ENCODE measurements at places on chromosomes 4 and X.

- DNase-seq = no peak
These were observed 234.8 kb downstream of the COL25A1 start for GRCh38 chr4:109067508-109068235.

- DNase-seq = no peak
These were observed 163.0 kb downstream of the FAM13A start for GRCh38 chr4:88893961-88894360.

DNA sequence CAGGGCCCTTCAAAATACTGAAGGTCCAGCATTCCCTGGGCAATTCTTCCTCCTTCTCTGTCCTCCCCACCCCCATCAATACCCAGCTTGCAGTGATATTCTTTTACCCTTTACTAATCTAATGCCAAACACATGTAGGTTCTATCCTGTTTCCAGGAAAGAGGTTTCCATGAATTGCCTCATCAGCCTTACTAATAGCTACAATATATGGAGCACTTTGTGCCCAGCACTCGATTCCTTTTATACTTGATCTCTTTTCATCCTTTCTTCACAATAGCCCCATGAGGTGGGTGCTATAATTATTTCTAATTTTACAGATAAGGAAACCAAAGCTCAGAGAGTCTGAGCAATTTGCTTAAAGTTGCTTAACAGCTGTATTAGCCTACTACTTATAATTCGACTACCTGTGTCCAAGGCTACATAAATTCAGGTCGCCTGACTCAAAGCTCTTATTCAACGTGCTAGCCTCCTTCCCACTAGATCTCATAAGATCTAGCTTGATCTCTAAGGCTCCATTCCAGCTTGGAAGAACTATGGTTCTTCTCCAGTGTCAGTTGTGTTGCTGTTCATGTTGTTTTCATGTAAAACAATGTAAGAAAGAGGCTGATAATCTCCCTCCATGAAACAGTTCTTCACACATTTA, 229.6 kb upstream of the PGRMC2 start:
- DNase-seq = no peak

DNA sequence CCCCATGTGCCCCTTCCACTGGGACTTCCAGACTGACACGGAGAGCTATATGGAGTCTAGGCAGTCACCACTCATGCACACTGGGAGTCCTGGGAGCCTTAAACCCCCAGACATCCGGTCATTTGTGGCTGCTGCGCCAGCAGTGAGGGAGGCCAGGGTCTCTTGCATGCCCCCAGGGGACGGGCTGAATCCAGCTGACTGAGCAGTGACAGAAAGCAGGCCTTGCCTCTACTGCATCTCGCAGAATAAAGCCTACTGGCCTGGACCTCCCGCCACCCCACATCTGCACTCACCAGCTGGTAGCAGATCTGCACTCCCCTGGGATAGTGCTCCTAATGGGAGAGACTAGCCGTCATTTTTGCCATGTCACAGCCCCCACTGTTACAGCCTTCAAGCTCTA, 1234.2 kb downstream of the FAM133A start:
- DNase-seq = no peak

DNA sequence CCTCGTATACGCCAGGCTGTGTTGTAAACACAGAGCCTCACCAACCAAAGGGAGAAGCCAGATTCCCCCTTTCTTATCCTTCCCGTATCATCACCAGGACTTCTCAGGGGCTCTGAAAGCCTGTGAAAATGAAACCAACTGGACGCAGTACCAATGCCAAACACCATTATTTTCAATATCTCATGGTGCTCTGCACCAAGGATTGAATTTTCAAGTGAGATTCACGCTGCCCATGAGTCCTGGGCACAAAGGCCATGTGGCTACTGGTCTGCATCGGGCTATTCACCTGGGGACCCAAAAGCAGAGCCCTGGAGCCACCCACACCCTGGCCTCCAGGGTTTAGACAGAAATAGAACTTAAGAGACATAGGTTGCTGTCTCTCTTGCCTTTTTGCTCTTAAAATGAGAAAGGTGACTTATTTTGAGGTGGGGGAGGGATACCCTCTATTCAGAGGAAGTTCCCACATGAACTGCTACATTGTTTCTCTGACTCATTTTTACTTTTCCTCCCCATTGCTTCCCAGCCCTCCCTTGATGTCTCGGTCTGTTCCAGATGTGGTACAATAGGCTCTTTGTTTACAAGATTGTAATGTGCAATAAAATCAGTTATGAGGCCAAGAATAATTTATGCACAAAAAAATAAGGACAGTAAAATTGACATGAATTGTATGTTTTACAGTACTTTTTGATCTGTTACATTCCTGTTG, 55.4 kb downstream of the MAML3 start:
- DNase-seq = no peak

DNA sequence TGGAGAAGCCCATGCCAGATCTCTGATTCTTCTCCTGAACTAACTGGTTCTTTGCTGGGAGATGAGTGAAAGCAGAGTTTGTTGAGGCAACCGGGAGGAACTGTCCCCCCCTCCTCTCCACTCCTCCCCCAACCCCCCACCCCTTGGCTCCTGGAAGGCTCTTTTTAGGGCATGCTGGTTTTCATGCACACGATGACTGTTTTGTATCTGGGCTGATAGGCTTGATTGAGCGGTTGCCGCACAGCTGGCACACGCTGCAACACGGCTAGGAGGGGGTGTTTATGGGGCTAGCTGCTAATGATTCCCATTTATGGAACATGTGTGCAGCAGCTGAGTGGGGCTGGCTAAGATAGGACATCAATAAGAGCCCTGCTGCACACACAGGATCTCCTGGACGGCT, 137.2 kb downstream of the SMIM20 start:
- no peak for DNase-seq

DNA sequence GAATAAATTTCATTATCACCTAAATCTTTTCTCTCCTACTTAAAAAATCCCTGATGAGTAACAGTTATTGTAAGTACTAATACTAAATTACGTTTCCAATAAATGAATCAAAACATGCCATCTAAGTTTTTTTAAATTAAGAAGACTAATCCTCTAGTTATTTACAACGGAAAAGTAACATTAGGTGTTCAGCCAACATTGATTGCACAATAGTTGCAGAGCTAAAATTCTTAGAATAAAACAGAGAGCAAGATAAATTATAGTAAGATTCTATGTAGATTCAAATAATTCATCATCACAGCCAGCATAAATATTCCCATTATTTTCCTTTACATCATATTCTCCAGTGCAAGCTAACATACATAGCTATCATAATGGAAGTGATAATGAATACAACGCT, 139.2 kb downstream of the HDX start:
- no peak for DNase-seq

DNA sequence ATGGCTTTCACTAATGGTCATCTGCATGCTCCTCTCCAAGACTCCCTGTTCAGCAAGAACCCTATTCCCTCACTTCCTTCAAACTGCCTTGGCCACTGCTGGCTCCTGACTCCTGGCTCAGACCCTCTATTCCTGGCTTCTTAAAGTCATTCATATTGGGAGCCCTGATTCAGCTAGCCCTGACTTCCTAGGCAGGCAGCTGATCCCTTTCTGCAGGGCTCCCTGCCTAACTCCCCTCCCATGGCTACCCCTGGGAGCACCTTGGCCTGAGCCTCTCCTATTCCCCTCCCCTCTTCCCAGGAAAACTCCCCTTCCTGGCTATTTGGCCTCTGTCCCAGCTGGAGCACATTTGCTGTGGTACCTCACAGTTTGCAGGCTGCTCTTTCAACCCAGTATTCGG, 154.9 kb upstream of the PJA1 start:
- DNase-seq = no peak

DNA sequence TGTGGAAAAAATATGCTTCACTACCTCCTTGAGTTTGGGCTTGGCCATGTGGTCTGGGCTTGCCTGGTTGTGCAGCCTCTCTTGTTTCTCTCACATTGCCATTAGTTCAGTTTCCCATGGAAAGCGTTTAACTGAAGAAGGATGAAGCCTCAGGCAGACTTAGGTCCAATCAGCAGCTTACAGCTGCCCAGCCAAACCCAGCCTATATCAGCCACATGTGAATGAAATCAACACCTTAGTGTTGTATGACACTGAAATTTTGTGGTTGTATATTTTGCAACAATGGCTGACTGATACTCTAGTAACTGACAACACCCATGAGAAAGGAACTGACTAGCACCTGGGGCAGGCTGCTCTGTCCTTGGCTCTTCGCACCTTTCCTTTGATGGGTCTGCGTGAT, 81.2 kb downstream of the KLF8 start:
- no peak for DNase-seq

GRCh38 chr4:180669680-180670079, 1573.5 kb upstream of the TENM3 start:
- DNase-seq = no peak

- DNase-seq = no peak
These were observed 1.2 kb downstream of the AKAP17A start for GRCh38 chrX:1592470-1593142.

- DNase-seq = no peak
These were observed 570.4 kb upstream of the DIPK2B start for GRCh38 chrX:45771114-45771513.

GRCh38 chr4:43718369-43718768, 730.2 kb downstream of the KCTD8 start:
- no peak for DNase-seq

GRCh38 chrX:132614297-132614696, 125.5 kb upstream of the MBNL3 start:
- DNase-seq = peak; percentile 5

- no peak for DNase-seq
These were observed 17.8 kb downstream of the WDR1 start for GRCh38 chr4:10098780-10099160.

GRCh38 chr4:176479767-176480166, 160.0 kb downstream of the SPCS3 start:
- no peak for DNase-seq

DNA sequence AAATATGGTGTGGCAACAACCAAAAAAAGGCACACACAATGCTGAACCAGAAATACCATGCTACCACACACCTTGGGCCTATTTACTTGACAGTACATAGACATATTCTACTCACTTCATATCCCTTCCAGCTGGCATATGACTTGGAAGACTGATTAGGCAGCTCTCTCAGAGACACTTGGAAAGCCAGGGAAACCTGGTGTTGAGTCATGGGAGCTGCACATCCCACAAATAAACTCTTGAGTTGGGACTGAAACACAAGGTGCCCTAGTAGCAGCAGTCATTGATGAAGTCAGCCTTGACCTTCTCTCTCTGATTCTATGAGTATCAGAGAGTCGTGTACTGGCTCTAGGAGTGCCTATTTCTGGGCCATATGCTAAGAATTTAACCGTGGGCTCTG, 776.6 kb upstream of the LCORL start:
- no peak for DNase-seq

DNA sequence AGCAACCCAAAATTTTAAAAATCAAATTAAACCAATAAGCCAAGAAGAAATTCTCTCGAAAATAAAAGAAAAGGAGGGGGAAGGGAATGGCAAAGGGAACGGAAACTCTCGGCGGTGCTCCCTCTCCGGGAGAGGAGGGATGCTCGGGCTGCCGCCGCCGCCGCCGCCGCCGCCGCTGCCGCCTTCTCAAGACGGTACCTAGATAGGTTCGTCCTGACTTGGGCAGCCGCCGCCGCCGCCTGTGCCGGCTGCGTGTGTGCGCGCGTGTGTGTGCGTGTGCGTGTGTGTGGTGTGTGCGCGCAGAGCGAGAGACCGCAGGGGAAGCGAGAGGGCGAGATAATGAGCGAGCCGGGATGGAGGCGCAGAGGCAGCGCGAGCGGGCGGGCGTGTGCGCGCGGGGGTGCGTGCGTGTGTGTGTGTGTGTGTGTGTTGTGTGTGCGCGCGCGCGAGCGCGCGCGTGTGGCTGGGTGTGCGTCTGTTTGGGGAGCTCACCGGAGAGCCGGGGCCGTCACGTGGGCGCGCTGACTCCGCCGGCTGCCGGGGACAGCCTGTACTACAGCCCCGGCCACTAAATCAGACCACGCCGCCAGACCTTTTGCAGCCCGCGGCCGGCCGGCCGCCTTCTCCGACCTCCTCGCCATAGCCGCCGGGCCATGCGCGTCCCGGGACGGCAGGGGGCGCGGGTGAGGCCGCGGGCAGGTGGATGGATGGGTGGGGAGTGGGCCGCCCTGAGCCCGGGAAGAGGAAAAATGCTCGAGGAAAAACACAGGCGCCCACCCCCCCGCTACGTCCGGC, 111.6 kb downstream of the DHX15 start:
- DNase-seq = peak; percentile 82

- no peak for DNase-seq
These were observed 14.0 kb downstream of the BBS12 start for GRCh38 chr4:122746485-122746965.

DNA sequence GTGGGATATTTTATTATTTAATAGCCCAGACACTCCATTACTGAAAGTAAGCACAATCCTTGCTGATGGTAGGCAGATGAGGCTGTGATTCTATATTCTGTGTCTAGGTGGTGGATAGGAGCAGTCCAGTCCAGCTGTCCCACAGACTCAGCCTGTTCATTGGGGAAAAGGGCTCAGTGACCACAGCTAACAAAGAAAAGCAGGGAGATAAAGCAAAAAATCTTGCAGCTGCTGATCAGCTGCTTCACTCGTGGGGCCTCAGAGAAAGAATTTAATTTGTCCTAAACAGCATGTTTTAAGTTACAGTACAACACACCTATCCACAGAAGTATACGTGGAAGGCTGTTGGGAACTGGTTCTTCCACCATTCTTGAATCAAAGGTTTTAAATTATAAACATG, 40.7 kb upstream of the ANK2 start:
- DNase-seq = no peak

DNA sequence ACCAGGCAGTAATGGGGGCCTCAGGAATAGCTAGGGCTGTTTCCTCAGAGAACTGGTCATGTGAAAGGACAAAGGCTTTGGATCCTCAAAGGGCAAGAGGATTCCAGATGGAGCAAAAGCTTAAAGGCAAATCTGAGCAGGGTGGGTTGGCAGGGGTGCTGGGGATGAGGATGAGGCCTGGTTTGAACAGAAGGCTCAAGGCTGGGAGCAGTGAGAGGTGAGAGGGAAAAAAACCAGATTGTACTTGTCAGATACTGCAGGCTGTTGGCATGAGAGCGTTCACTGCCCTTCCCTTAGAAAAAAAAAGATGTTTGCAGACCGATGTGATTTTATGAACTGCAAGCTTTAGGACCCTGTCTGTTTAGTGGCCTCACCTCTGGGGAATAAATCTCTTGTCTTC, 75.3 kb upstream of the PLAC1 start:
- no peak for DNase-seq

DNA sequence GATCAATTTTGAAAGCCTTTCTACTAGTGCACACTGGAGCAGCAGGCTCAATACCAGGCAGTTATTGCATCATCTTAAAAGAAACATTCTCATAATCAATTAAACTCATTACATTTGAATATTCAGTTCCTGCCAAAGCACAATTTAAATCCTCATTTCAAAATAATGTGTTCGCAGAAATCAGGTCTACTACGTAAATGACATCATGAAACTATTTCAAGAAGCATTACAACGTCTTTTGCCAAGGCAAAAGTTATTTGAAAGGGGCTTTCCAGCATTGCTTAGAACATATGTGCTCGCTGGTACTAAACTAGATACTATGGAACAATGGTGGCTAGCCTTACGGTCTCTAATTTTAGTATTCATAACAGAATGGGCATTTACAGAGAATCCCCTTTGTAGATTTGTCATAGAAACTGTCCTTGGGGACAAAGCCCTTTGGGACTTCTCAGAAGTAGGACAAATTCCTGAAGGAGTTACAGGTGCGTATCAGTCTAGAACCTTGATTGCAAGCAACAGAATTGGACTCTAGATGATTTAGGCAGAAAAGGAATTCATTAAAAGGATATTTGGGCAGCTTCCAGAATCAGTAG, 27.6 kb upstream of the HUWE1 start:
- DNase-seq = no peak
